ENCODE measurements at places on chromosomes 16 and 17.

DNA sequence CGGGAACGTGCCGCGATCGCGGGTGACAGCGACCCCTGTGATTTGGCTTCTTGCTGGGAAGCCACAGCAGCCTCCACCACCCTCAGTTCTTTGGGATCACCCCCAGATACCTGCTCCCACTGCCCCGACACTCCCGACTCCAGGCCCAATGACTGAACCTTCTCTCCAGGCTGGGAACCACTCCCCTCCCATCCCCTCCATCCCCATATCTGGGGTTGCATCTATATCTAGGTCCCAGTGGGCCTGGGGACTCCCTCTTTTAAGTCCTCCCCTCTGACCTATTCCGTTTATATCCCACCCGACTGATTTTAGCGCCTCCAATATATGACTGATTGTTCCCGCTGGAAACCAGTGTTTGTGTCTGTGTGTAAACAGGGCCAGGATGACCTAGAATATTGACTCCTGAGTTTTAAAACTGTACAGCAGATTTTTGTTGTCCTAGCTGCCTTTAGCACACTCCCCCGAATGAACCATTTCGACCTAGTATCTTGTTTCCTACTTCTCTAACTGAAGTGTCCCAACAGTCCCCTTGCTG is 667 bp downstream of the PSMD3 start:
- DNase-seq: no peak

DNA sequence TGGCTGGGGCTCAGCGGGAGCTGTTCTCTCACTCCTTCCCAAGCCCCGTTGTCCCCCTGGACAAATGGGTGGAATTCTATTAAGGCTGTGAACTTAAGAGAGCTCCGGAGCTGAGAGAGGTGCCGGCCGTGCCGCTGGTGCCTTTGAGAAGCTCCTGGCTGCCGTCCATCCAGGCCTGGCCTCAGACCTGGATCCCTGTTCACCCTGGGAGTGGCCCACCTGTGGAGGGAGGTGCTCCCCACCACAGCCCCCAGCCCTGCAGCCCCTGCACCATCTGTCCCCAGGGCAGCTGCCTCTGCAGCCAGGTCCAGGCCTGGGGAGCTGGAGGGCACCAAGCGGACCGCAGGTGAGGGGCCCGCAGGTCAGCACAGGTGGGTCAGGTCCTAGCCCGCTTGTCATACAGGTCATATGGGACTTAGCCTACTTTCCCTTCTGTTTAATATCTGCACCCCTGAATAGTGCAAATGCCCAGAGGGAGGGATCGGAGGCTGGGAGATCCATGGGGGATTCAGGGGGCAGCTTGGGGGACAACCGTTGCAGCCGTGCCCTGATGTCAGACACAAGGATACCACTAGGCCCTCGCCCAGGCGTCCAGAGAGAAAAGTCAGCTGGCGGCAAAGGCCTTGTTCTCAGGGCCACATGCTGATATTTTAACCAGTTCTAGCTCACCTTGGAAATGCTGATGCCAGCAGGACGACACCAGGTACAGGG is 15.2 kb upstream of the METRNL start:
- DNase-seq: no peak

GRCh38 chr17:77372444-77373298 is 231.9 kb downstream of the SEC14L1 start:
- peak; percentile 47 for DNase-seq

DNA sequence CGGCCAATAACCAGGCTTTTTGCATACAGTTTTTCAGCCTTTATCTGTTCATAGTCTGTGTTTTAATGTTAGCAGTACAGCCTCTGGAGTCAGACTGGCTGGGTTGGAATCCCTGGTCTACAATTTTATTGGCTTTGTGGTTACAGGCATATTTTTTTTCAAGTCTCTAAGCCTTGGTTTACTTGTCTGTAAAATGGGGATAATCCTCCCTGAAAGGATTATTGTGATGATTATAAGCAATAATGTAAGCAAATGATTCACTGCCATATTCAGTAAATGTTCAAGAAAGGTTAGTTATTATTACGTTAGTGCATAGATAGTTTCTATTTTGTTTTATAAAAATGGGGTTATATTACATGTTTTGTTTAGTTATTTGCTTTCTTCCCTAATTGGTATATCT is 15.7 kb downstream of the COX10 start:
- no peak for DNase-seq

DNA sequence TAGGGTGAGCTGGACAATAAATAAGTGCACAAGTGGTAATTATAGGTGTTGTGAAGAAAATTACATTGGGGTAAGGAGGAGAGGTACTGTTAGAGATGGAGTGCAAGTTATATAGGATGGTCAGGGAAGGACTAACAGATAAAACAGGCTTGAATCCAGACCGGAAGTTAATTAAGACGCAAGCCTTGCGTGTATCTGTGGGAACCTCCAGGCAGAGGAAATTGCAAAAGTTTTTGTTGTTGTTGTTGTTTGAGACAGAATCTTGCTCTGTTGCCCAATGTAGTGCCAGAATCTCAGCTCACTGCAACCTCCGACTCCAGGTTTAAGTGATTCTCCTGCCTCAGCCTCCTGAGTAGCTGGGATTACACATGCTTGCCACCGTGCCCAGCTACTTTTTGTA is 2.4 kb upstream of the ZNF18 start:
- no peak for DNase-seq

- no peak for DNase-seq
Observed at GRCh38 chr16:59591480-59591879, 857.4 kb upstream of the GOT2 start.

DNA sequence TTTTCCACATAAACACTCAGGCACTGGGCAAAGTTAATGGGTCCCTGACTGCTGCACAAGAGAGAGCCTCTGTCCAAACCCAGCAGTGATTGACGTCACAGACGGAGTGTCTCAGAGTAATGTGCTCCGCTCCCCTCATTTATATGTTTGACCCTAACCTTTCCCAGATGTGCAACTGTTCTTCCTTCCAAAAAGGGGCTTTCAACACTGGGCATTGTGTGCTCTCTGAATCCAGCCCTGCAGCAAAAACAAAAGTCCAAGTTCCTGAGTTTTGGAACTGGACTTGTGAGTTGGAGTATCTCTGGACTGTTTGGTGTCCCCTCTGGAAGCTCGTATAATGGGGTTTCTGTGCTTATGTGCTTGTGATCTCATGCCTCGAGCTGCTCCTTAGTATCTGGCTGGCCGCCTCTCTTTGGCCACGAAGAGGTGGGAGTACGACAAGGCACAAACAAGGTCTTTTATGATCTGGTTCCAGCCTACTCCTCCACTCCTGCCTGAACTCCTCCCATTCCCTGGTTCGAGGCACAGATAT is 76.4 kb upstream of the SMIM36 start:
- DNase-seq: no peak

- peak; percentile 37 for DNase-seq
Observed at GRCh38 chr16:1706386-1707192, 594 bp downstream of the MAPK8IP3 start.

- no peak for DNase-seq
Observed at GRCh38 chr17:76491271-76492122, 9.7 kb downstream of the RHBDF2 start.
